HEK293T (cell line): ENCODE measurements at places on chromosomes 7 and 10.

- no peak for DNase-seq
These were observed 1160.3 kb downstream of the CNTNAP2 start for GRCh38 chr7:147276783-147277370.

GRCh38 chr7:3356173-3356572 lies 55.1 kb downstream of the SDK1 start:
- DNase-seq = no peak

GRCh38 chr10:29897999-29898716 lies 161.2 kb downstream of the JCAD start:
- no peak for DNase-seq

- no peak for DNase-seq
These were observed 2.4 kb downstream of the HOXA3 start for GRCh38 chr7:27149842-27150567.

- no peak for DNase-seq
These were observed 375.5 kb upstream of the CELF2 start for GRCh38 chr10:10642189-10642588.

DNA sequence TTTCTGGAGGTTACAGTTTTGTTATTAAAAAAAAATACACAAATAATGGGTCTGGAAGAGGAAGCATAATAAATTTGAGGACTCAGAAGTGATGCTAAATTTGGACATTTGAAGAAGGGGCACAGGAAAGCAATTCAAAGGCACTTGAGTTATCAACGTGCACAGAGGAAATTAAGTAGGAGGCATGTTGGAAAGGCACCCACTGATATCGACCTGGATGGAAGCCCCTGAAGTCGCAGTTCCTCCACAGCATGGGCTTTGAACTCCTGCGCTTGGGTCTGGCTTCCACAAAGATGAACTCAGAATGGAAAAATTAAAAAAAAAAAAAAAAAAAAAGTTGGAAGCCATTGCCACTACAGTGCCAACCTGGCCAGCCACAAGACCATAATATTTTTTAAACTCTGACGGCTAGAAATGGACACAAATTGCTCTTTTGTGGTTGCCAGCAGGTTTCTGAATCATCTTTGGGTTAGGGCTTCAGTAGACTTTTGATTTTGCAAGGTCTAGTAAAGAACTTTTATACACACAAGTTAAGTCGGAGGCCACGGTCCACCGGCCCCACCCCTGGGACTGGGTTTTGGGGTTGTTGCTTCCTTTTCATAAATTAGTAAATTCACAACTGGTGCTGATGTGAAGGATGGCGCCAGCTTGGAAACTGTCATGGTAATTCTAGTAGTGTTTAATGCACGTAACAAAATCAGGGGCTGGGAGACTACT lies 21.6 kb downstream of the JCAD start:
- DNase-seq = no peak

DNA sequence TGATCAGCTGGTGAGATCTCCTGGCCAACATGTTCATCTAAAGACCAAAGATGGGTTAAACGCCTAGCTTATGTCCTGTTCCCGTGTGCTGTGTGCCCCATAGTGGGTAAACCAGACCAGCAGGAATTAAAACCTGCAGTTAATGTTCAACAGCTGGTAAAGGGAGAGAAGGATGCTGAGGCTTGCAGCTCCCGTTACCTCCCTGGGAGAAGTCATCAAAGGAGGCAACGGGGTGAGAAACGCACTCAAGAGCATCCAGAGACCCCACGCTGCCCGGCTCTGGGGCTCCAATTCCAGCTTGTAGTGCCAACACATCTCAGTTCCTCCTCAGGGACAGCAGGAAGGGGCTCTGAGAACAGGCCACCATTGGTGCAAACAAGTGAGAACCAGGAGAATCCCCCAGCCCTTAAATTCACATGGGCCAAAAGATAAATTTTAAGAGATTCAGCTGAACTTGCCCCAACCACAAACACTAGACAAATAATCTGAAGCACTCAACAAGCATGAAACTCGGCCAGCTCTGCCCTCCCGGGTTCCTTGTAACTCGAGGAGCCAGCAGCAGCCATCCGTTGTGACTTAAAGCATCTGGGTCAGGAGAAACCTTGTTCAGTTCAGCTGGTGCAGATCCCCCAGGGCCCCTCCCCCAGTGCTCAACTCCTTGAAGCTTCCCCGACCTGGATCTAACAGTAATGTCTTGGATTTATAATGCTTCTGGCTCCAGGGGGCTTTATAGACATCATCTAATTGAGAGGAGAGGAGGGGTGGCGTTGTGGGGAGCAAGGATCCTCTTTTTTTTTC lies 29.4 kb downstream of the FAM241B start:
- no peak for DNase-seq

DNA sequence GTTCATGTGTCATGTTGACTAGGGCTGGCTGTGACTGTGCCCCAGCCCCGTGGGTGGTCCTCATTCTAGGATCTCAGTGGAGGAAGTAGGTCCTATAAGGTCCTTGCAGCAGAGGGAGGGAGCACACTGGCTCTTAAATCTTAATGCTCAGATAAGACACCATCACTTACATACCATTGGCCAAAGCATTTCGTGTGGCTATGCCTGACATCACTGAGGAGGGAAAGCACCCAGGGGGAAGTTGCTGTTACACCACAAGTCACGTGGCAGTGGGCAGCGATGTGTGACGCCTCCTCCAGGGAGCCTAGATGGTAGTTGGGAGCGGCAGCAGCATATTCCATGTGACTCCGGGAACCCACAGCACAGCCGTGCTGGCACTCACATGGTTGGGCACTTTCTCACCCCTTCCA lies 224.7 kb upstream of the SH2B2 start:
- no peak for DNase-seq

GRCh38 chr7:142796001-142796500 lies 25.3 kb downstream of the PRSS2 start:
- no peak for DNase-seq

DNA sequence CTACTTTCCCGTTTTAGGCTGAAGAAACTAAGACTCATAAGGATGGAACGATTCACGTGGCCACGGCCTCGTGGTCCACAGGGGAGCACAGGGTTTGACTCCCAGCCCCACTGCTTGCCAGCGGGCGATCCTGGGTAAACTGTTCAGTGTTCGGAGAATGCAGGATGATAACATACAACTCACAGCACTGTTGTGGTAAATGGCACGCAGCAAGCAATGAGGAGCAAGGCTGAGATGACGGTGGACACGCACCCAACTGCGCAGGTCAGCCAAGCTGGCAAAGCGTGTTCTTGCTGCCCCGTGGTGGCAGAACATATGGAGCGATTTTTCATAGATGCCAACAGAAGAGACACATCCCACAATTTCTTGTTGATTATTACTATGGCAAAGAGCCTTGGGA lies 272.7 kb downstream of the DNAJB6 start:
- no peak for DNase-seq

GRCh38 chr7:108413782-108414492 lies 42.3 kb downstream of the NRCAM start:
- DNase-seq = peak; percentile 33

DNA sequence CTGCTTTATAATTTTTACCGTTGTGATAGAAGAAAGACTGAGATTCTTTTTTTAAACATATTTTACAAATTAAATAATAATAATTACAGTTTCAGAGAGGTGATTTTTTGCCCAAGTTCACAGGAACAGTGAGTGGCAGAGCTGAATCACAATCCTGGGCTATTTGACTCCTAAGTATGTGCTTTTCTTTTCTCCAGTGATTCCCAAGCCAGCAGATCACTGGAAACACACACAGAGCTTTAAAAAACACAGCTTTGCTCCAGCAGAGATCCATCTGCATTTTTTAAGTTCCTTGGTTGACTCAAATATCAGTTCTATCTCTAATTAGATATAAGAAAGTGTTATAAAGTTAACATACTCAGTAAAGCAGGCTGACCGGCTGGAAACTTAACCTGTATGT lies 69.0 kb downstream of the AHR start:
- DNase-seq = no peak

DNA sequence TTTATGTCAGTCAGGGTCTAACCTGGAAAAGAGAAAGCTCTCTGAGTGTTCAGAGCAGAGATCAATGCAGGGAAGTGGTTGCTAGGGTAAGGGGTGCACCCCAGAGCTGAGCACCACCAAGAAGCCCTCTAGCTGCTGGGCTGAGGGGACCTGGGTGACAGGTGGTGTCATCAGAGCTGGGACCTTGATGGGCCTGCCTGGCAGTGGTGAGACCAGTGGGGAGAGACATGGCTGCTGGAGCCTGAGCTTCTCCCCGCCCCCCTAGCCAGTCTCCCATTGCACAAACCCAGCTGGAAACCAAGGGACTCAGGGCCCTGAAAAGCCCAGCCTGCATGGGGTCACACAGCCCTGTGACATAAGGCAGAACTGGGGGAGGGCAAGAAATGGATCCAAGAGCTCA lies 49.1 kb upstream of the OSBPL3 start:
- DNase-seq = no peak

GRCh38 chr10:95240811-95241210 lies 46.8 kb downstream of the ACSM6 start:
- DNase-seq = no peak

DNA sequence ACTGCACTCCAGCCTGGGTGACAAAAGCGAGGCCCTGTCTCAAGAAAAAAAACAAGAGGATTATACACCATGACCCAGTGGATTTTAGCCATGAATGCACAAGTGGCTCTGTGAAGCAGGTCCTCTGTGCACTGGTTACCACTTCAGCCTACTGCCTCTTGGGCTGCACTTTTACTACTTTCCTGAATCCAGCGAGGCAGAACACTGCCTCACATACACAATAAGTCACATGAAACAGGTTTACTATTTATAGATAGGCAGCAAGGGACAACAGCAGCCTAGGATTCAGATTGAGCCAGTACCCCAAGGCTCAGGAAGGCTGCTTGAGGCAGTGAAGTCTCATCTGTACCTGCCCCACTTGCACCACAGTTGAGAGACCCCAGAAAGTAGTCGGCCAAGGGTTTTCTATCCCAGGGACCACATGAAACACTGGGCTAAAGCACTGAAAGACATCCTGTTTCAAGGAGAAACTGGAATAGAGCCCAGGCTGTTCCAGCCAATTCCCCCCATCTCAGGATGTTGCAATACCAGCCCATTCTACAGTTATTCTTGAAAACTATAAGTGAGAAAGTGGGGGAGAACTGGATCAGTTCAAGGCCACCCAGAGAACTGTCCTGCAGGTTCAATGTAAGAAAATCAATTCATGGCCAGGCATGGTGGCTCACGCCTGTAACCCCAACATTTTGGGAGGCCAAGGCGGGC lies 10.3 kb upstream of the OGDH start:
- DNase-seq = no peak

GRCh38 chr10:118204292-118204943 lies 137.7 kb downstream of the FAM204A start:
- DNase-seq = no peak

DNA sequence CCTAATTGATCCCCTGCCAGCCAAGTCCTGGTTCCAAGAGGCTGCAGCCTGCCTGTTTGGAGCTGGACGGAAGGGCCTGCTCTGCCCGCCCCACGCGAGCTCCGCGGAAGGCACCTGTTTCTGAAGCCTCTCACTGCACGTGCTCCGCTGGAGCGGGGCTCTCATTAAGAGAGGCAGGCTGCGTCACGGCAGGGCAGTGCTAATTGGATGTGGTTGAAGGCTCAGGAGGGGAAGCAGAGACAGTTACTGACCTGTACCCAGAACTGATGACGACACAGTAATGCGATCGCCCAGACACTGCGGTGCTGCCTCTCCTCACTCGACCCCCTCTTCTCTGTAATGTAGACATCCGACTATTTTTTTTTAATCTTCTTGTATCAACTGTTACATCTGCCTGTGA lies 411.1 kb upstream of the MGMT start:
- no peak for DNase-seq

- peak; percentile 17 for DNase-seq
These were observed 141.7 kb downstream of the AUTS2 start for GRCh38 chr7:69739931-69740431.

- DNase-seq = no peak
These were observed 38.2 kb downstream of the SHOC2 start for GRCh38 chr10:110957606-110958005.

GRCh38 chr10:69406816-69407580 lies 9.7 kb downstream of the TACR2 start:
- DNase-seq = no peak

DNA sequence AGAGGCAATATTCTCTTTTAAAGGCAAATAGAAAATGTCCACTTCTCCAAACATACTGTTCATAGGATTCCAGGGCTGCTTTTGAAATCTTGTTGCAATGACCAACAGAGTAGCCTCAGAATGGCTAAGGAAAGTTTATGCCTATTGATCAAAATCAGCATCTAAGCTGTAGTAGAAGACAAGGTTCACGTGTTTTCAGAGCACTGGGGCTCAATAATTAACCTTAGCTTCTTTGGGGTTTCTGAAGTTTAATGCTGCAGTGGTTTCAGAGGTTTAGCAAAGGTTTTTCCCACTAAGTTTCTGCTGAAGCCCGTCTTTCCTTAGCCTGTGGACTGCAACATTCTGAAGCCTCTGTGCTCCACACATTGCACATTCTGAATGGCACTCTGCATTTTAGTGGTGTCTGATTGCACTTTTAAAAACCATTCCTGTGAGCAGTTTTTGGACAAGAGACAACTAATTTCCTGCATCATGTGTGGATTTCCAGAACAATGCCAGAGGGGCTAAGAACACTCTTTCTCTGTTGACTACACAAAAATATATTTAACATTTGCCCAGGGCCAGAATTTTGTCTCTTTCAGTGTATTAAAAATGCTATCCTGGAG lies 342.5 kb downstream of the PTEN start:
- no peak for DNase-seq

DNA sequence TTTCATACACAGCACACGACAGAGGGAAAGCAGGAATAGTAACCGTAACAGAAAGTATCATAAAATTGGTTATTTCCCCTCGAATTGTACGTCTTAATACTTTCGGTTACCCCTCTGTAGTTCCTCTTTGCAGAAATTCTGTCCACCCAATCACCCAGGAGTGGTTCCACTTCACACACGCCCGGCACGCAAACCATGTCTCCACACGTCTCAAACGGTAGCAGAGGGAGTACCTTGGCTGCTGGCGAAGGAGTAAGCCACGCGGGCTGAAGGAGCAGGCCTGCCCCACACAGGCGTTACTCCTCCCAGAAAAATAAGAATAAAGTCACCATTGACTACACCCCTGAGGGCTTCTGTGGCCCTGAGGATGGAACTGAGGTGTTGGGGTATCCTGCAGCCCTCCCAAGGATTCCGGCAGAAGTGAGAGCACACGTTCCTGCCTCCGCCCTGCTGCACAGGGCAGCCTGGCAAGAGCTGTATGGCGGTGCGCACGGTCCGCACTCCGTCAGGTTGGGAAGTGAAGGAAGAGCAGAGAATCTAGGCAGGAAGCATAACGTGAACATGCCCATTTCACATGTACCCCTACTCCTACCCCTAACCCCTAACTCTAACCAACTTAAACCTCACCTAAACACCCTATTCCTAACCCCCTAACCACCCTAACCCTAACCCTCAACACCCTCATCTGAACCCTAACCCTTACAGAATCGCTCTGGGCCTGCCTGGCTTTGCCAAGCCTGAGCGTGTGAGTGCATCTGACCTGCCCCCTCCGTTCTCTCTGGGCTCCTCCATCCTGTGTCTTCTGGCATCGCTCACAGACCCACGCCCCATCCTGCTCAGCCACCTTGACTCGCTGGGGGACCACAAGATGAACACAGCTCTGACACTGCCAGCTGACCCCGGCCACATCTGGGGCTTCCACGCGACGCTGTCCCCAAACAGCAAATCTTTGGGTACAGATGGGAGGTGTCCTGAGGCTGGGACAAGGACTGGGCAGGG lies 18.2 kb downstream of the GPR146 start:
- no peak for DNase-seq

- DNase-seq = no peak
These were observed 92.3 kb downstream of the VTI1A start for GRCh38 chr10:112539340-112539739.
